Endothelial cell of umbilical vein (primary cell): ENCODE measurements at places on chromosomes 5 and 9.

DNA sequence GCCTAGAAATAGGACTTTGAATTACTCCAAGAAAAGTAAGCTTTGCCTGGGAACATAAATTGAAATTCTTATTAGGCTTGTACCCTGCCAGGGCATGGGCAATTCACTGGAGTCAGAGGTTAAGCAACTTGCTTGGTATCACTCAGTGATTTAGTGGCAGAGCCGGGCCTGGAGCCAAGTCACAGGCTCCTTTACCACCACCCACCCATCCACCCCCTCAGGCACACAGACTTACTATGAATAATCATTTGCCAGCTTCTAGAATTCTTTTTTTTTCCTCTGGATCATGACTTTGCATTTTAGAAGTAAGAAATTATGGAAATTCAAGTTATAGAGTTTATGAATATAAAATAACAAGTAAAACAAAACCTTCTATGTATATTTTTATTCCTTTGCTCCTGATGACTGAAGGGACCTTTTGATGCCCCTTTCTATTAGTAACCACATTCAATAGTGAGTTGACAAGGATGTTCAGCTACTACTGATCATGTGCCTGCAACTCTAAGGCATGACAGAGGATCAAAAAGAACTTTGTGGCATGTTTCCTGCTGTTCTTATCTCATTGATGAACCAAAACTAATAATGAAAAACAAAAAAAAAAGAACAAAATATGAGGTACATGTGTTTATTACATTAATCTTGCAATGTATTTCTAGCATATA lies 614.7 kb downstream of the TLR4 start:
- no peak for DNase-seq

DNA sequence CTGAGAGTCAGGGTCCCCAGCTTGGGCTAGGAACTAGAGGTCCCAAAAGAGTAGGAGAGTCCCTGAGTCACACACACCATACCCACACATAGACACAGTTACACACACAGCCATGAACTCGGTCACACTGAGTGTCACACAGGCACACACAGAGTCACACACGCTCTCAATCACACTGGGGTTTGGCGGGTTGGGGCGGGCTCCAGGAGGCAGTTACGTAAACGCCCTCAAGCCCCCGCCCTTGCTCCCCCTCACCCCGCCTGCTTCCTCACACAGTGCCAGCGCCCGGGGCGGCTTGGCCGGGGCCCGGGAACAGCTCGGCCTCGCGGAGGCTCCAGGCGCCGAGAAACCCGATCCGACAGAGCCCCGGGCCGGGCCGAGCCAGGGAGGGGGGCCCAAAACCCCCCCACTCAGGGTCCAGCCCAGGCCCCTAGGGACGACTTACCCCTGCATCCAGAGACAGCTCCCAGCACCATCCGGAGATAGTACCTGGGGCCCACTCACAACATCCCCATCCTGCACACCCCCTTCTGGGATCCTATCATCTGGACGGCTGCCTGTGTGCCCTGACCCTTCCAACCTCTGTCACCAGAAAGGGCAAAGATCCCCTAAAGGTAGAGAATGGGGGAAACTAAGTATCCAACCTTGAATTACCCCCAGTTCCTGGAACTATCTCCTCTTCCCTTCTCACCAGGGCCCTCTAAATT lies 3.5 kb upstream of the CNTFR start:
- DNase-seq = no peak

- DNase-seq = no peak
These were observed 10.4 kb downstream of the STC2 start for GRCh38 chr5:173317852-173318251.

DNA sequence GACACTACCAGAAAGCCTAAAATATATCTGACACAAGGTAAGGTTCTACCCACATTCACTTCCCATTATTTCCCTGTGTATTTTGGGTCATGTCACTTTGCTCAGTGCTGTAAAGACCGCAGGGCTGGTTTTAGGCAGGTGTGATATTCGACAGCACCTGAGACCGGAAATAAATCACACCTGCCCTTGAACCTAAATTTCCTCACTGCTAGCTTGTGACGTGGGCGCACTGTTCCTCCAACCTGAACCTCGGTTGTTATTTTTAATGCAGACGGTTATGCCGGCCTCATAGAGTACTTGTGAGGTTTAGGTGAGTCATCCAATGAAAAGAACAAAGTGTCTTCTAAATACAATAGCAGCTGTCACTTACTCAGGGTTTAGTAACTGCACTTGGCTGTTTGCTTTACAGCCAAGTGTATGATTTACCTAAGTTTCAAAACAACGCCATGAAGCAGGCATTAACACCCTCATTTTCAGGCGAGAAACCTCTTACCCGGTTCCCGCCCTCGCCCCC lies 20.7 kb upstream of the ZNF782 start:
- peak; percentile 73 for DNase-seq

DNA sequence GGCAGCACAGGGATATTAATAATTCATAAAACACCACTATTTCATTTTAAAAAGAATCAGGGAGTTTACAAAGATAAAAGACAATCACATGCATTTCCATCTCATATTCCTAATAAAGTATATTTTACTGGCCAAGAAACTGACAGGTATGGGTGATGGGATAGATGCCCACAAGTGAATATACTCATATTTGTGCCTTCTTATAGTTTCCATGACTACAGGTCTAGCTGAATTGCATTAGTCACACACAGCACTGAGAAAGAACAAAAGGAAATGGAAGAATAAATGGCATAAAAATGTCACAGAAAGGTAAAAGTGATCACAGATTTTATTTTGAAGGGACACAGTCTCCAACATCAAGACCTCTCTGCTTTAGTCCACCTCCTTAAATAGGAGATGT lies 193.5 kb downstream of the PLK2 start:
- DNase-seq = peak; percentile 69

- no peak for DNase-seq
These were observed 1.3 kb downstream of the TEX53 start for GRCh38 chr9:114656301-114656700.

- DNase-seq = no peak
These were observed 107.0 kb upstream of the NUDT12 start for GRCh38 chr5:103669615-103670014.

DNA sequence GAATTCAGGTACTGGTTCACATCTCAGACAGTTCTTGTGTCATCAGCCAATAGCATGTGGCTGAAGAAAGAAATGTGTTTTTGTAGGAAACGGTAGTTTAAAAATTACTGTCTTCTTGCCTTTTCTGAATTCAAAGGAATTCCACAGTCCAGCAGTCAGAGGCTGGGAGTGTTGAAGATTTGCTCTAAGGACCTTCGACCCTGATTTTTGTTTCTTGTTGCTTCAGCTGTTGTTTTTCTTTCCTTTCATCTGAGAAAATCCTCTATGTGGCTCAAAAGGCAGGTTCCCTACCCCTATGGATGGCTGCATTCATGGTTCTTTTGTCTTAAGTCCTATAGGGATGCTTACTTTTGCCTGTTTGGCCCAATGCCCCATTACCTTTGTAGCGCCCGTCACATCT lies 304.9 kb downstream of the TMEM167A start:
- DNase-seq = no peak
